ENCODE measurements at places on chromosomes 11 and 22.

- H3K36me3 ChIP-seq: peaks cover 3% of the 10 kb centered on the region
- no peaks in the 10 kb centered on the region for H3K4me1 ChIP-seq
- DNase-seq: no peak
These were observed 17.8 kb upstream of the SYT8 start for GRCh38 chr11:1817000-1817399.

GRCh38 chr22:41263704-41264103 is 22.3 kb downstream of the RANGAP1 start:
- no peaks in the 10 kb centered on the region for H3K4me1 ChIP-seq
- no peak overlapping the region for H3K27ac ChIP-seq
- H3K27me3 ChIP-seq: no peaks in the 10 kb centered on the region
- H3K36me3 ChIP-seq: peaks cover 28% of the 10 kb centered on the region
- DNase-seq: no peak
- no peak overlapping the region for H3K4me3 ChIP-seq

- no peaks in the 10 kb centered on the region for H3K36me3 ChIP-seq
- no peak overlapping the region for H3K27ac ChIP-seq
- no peak for DNase-seq
- H3K27me3 ChIP-seq: peaks cover 38% of the 10 kb centered on the region
These were observed 2.1 kb downstream of the FXYD6 start for GRCh38 chr11:117874253-117874909.

GRCh38 chr11:126176853-126177470 is 34.5 kb downstream of the RPUSD4 start:
- H3K4me3 ChIP-seq: no peak overlapping the region
- peaks cover 6% of the 10 kb centered on the region for H3K36me3 ChIP-seq
- H3K27ac ChIP-seq: no peak overlapping the region
- H3K27me3 ChIP-seq: peaks cover 3% of the 10 kb centered on the region
- no peaks in the 10 kb centered on the region for H3K4me1 ChIP-seq
- DNase-seq: no peak

DNA sequence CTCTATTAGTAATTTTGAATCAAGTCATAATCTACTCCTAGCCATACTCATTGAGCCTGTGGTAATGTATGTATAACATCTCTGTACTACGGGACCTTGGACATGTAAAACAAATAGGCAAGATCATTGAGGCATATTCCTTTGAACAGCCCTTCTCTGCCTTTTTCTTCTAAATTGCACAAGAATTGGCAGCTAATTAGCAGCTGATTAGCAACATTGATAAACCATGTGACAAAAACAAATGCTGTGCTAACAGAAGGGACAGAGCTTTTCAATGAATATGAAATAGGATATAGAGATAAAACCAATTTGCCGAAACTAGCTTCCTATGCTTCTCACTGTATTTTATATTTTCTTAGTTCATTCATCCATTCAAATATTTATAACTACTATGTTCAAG is 1474.2 kb downstream of the FAM181B start:
- H3K36me3 ChIP-seq: no peaks in the 10 kb centered on the region
- no peaks in the 10 kb centered on the region for H3K27me3 ChIP-seq
- H3K27ac ChIP-seq: no peak overlapping the region
- H3K4me1 ChIP-seq: no peaks in the 10 kb centered on the region
- DNase-seq: no peak

DNA sequence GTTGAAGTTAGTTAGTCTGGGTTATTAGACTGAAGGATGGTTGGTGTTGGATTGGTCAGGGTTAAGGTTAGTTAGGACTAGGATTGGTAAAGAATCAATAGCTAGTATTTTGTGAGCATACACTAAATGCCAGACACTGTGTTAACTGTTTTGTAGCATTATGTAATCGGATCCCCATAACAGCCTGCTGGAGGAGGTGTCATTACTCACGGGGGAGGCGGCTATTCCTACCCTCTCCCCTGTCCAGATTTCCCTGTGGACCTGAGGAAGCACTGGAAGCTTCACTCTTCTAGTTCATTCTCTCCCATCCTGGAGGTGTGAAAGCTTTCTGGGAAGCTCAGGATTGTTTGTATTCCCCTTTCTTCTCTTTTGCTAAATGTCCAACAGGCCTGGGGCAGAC is 40.5 kb upstream of the KCNJ11 start:
- no peaks in the 10 kb centered on the region for H3K36me3 ChIP-seq
- H3K4me1 ChIP-seq: no peaks in the 10 kb centered on the region
- no peak overlapping the region for H3K27ac ChIP-seq
- no peak for DNase-seq
- H3K27me3 ChIP-seq: peaks cover 15% of the 10 kb centered on the region

DNA sequence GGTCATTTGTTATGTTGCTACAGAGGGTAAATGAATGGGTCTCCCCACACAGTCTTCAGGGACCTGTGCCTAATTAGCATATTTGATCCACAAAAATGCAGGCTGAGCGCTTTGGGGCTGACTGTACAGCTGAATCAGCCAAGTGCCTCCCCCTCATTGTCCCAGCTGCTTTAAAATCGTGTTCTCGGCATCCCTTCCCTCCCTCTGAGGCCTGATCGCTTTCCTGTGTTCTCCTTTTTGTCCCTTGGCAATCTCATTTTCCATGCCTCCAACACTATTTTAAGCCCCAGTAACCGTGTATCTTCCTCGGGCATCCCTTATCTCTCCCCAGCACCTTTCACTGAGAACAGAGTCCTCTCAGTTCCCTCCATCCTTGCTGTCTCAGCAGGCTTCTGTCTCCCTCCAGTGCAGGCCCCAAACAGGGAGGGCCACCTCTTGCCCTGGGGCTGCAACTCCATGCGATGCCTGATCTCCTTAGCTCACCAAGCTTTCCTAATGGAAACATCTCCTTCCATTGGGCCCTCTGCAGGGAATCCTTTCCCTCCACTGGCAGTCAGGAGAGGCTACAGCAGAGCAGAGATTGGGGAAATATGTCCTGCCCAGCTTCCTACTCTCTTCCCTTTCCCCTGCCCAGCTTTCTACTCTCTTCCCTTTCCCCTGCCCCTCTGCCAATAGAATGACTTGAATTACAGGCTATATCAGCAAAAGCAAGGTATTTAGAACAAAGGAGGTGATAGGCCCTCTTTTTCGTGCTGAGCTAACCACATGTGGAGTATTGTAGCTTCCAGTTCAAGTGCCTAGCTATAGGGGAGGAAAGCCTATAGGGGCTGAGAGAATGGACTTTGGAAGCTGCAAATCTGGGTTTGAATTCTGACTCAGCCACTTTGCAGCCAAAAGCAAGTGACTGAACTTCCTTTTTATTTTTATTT is 13.8 kb downstream of the UQCR10 start:
- no peak for DNase-seq
- H3K4me3 ChIP-seq: no peak overlapping the region
- peaks cover 4% of the 10 kb centered on the region for H3K4me1 ChIP-seq

DNA sequence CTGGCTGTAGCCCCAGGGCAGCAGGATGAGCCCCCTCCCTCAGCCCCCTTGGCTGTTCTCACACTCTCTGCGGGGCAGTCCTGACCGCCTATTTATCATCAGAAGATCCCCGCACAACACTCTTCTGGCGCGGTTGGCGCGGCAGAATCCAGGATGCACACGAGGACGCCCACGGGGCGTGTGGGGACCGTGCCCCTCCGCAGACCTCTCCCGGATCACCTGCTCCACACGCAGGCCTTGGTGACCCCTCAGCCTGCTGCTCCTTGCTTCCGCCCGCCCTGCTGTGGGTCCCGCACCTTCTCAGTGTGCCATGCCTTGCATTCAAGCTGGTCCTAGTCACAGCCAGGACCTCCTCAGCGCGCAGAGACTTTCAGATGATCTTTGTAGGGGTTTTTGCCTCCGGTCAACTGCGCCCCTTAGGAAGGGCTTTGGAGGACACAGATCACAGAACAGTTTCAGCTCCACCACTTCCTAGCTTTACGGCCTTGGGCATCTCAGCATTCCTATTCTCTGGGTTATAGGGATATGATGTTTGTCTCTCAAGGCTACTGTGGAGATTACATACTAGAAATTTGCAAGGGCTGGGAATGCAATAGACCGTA is 841 bp upstream of the TUB start:
- H3K36me3 ChIP-seq: no peaks in the 10 kb centered on the region
- H3K27ac ChIP-seq: no peak overlapping the region
- H3K27me3 ChIP-seq: peaks cover 32% of the 10 kb centered on the region
- H3K4me1 ChIP-seq: no peaks in the 10 kb centered on the region
- peak overlapping the region; percentile 77 for H3K4me3 ChIP-seq

- no peaks in the 10 kb centered on the region for H3K27me3 ChIP-seq
- H3K36me3 ChIP-seq: peaks cover 5% of the 10 kb centered on the region
- no peak for DNase-seq
- H3K4me1 ChIP-seq: no peaks in the 10 kb centered on the region
- no peak overlapping the region for H3K27ac ChIP-seq
These were observed 53.6 kb downstream of the ARFGAP2 start for GRCh38 chr11:47123094-47123493.

DNA sequence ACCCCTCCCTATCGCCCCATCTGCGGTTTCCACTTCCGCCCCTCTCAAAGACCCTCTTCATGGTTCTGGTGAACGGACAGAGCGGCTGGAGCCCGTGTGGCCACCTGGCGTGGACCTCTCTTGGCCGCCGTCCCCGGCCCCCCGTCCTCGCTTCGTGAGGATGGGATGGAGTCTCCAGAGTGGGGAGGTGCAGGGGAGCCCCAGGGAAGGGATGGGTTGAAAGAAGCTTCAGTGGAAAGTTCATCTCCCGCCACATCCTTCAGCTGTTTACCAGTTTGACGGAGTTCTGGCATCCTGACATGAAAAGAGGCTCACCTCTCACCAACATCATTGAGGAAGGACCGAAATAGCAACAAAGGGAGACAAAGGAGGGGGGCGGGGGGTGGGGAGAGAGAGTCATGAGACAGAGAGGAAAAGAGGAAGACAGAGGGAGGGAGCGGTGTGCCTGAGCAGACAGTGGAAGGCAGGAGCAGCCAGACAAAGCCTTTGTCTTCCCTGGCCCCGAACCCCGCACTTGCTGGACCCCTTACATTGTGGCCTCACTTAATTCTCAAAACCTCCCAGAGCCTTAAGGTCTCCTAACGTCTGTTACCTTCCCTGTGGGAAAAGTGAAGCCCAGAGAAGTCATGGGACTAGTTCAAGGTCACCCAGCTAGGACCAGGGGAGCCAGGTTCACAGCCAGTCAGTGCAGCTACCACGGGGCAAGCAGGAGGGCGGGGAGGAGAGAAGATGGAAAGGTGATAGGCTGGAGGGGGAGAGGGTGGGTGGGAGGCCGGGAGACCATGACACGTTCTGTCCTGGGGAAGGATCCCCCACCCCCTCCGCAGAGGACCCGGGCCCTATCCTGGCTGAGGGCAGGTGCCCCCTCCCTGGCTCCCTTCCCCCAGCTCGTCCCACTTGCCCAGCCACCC is 54.9 kb downstream of the CD6 start:
- H3K4me3 ChIP-seq: peak overlapping the region; percentile 7
- DNase-seq: no peak
- H3K27me3 ChIP-seq: no peaks in the 10 kb centered on the region
- H3K4me1 ChIP-seq: peaks cover 45% of the 10 kb centered on the region

Data from memory B cell (primary cell).